ENCODE measurements at places on chromosomes 13 and 19. TPM values are rescaled to one million over a fixed set of nuclear protein-coding genes. Genes with fewer than 3 reads are reported as not detected.

ZNF534 gene
- total RNA-seq, result 0.29 TPM

SELENOV gene
- not detected for total RNA-seq

COLGALT1 gene
- total RNA-seq, result 42.4 TPM

MAB21L1 gene
- not detected for total RNA-seq

LRCH1 gene
- total RNA-seq, result 19.0 TPM

CD79A gene
- 27.3 TPM for total RNA-seq

GJB6 gene
- 1.3 TPM for total RNA-seq

KASH5 gene
- total RNA-seq, result 0.86 TPM

DNA sequence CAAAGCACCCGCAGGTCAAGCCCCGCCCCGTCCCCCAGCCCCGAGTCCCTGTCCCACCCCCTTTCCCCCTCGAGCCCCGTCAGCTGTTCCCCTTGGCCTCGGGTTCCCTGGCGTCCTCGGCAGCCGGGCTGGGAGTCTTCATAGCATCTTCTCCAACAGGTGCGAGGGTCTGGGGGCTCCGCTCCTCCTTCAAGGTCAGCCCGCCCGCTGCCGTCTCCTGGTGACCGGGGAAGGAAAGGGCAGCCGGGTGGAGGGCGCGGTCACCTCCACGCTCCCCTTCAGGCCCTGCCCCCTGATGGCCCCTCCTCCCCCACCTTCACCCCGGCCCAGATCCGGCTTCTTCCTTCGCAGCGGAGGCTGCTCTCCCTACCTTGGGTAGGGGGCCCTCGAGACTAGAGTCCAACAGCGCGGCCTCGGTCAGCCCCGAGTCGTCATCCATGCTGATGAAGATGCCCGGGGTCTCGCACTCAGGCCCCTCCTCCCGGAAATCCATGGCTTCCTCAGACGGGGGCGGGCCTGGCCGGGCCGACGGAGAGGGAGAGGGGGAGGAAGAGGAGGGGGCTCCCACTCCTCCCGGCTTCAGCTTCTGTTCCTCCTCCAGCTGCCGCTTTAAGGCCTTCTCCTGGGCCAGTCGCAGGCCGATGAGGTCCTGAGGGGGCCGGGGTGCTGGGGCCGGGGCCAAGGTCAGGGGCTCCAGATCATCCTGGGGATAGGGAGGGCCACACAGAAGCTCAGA is 541 bp upstream of the RSPH6A start:
- no peak for DNase-seq

DNA sequence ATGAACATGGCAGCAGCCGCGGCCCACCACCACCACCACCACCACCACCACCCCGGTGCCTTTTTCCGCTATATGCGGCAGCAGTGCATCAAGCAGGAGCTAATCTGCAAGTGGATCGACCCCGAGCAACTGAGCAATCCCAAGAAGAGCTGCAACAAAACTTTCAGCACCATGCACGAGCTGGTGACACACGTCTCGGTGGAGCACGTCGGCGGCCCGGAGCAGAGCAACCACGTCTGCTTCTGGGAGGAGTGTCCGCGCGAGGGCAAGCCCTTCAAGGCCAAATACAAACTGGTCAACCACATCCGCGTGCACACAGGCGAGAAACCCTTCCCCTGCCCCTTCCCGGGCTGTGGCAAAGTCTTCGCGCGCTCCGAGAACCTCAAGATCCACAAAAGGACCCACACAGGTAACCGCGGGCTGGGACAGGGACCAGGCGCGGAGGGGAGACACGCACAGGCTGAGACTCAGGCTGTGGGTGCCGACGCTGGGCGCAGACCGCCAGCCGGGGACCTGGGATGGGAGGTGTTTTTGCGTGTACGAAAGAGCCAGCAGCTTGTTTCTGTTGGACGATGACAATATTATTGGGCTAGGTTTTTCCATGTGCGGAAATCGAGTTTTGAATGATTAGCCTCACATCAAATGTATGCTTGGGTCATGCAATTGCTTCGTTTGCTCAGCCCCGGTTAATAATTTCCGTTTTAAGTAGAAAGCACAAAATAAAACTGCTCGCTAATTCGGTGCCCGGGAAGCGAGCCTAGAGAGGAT is 1.3 kb downstream of the ZIC2 start:
- DNase-seq, result no peak

DNA sequence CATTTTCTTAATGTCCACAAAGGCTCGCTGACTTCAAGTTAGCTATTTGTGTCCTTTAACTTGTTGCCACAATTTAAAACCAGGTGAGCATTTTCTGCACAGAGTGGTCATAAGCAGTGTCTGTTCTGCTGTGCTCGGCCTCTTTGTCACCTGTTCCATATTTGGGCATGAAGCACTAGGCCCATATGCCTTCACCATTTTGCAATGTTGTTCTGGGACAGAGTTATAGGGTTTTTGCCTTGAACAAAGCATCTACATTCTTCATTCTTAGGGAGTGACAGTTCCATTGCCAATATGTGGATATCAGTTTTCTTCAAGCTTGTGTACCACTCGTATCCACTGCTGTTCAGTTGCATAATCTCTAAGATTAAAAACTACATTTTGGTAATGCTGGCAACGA is 56.1 kb downstream of the LRCH1 start:
- no peak for DNase-seq

DNA sequence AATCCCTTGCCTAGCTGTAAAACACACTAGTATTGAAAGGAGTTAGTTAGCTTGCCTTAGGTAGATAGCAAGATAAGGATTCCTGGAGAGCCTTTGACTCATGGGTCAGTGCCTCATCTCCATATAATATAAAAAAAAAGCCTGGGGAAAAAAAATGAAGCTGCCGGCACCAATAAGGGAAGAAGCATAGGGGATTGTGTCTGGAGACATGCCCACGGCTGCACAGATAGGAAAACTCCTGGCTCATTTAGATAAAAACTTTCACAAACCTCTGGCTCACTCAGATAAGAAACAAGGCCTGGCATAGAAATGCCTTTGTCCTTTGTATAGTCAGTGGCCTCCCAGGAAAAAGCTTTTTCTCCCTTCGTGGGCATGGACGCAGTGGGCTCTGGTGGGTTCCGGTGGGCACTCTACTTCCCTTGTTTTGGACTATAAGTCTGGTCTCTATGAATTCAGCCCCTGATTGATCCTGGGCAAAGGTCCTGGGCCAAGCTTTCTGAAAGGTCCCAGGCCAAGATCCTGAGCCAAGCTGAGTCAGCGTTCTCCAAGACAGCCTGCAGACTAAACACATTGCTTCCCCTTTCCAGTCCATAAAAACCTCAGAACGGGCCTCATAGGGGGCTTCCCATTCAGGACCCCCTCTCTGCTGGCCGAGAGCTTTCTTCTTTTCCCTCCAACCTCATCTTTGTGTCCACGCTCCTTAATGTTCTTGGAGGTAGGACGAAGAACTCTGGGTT is 4.9 kb upstream of the OR7A17 start:
- no peak for DNase-seq

DNA sequence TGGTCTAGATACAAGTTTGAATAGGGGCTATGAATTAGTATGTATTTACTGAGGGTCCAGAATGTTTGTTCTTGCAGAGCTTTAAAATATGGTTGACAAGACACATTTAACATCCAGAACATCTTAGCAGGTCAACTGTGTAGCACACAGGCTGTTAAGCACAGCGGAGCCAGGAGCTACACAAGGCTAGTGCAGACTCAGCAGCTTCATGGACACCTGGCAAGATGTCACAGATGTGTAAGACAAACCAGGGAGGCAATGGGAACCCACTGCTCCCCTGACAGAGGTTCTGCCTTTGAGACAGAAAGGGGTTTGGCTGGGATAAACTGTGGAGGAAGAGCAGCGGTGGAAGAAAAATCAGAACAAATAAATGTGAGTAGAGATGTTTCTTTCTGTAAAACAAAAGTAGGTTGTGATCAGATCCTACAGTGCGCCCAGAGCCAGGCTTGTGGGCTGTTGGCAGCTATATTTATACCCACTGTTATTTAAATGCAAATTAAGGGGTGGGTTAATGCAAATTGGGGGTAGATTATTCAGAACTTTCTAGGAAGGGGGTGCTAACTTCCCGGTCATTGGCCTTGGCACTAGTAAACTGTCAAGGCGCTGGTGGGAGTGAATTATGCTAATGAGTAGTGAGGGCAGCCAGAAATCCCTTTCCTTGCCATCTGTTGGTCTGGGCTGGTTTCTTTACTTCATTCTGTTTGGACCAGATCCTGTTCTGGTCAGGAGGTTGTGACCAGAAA is 33.0 kb downstream of the MIPEP start:
- DNase-seq, result no peak

DNA sequence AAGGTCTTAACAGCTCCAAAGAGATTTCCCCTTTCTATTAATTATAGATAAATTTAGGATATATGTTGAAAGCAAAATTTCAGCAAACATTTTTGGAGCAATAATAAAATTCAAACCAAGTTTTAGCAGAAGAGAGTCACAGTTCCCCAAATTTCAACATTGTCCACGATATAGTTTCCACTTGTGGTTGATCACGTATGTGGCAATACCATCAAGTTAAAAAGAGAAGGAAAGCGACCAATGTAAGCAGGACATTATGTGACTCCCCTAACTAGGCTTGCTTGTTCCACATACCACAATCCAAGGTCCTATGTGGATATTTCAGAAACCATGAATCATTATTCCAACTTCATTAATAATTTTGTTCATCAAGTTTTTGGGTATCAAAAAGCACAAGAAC is 52.8 kb downstream of the ELF1 start:
- no peak for DNase-seq

DNA sequence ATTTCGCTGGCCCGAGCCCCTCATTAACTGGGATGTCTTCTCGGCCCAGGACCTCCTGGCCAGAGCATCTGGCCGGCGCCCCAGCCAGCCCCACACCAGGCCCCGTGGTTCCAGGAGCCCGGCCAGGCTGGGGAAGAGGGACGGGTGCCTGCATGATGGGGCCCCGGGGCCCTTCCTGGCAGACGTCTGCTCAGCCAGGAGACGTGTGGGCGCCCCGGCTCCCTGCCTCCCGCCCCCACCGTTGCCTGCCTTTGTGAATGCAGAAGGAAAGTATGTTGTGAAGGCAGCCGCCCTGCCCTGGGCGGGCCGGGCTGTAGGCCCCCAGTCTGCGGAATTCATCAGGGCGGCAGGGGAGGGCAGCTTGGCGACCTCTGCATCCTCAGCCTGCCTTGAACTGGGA is 4.4 kb upstream of the COMP start:
- no peak for DNase-seq

- no peak for DNase-seq
Measured at GRCh38 chr19:1206864-1207450, 1.4 kb downstream of the STK11 start.

DNA sequence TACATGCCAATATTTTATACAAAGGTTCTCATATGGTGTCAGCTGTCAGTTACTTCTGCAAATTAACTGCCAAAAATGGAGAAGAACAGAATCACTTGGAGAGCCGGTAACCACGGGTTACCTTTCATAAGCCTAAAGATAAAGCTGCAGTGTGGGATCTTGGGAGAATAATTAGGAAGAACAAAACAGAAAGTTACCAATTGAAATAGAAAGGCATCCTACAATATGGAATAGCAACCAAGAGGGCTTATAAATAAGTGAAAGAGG is 74.2 kb downstream of the TSHZ3 start:
- DNase-seq, result no peak

DNA sequence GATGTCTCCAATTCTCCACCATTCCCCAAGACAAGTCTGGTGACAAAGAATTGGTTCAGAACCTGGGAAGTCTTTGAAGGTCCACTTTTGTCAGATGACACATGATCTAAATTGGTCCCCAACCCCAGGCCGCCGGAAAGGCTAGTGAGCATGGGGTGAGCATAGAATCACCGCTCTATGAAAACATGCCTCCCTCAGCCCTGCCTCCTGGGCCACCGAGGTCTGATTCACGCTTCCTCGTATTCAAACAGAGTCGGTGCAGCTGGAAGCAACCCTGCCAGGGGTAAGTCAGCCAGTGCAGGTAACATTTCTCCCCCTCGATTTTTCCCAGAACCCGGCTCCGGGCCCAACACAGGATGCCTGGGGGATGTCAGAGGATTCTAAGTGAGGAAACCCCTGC is 33.9 kb upstream of the KLF2 start:
- DNase-seq, result no peak

DNA sequence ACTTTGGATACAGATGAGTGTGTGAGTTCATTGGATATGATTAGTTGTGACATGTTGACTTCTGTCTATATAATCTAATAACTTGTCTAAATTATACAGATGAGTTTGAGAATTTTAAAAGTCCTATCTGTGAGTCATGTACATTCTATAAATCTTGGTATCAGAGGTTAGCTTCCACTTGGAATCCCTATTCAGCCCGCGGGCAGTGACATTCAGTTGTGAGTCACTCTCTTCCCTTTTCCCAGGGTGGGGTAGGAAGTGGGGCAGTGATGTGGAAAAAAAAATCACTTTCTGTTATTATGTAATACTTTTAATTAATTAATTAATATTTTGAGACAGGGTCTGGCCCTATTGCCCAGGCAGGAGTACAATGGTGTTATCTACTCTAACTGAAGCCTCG is 33.0 kb upstream of the ZNF808 start:
- no peak for DNase-seq

DNA sequence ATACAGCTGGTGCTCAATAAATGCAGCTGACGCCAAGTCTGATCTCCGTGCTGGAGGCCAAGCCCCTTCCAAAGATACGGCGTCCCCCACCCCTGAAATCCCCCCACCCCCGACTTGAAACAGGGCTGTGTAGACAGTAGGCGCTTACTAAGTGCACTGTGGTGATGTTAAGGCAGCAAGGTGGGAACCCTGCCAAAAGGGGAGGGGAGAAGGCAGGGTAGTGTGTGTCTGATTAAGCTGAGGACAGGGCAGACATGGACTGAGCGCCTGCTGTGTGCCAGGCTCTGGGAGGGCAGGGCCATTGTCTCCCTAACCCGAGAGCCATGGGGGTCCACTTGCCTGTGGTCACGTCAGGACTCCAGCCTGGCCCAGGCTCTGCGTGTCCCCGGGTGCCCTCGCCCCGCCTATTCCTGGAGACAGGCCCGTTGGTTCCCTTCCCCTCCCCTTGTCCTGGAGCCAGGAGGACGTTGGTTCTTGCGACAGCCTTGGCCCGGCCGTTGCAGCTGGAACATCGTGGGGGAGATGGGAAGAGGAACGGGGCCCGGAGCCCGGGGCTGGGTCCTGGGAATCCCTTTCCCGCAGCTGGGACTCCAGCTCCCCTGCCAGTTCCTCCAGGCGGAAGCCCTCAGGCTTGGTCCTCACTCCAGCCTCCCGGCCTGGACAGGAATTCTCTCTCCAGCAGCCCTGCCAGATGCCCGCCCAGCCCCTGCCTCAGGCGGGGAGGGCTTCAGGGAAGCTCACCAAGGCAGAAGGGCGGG is 1.7 kb upstream of the ELANE start:
- no peak for DNase-seq

GRCh38 chr19:35846038-35846668 is 6.2 kb downstream of the NPHS1 start:
- DNase-seq, result no peak

GRCh38 chr13:113917594-113918371 is 53.9 kb upstream of the GAS6 start:
- no peak for DNase-seq

DNA sequence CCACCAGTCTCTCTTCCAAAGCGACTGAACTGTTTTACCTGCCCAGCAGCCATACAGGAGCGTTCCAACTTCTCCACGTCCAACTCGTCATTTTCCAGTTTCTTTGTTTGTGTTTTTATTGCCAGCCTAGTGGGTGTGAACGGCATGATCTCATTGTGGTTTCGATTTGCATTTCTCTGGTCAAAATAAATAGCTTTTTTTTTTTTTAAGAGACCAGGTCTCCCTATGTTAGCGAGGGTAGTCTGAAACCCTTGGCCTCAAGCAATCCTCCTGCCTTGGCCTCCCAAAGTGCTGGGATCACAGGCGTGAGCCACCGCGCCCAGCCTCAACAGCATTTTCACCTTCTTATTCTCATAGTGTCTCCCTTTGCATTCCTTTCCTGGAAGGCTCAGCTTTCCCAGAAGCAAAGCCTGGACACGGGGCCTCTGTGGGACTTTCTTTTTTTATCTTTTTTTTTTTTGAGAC is 4.2 kb upstream of the JSRP1 start:
- DNase-seq, result no peak

GRCh38 chr19:40801426-40802299 is 2.7 kb downstream of the EGLN2 start:
- DNase-seq, result no peak

Measured in T-helper 17 cell (primary cell).